ENCODE measurements at places on chromosomes 7 and 10.

DNA sequence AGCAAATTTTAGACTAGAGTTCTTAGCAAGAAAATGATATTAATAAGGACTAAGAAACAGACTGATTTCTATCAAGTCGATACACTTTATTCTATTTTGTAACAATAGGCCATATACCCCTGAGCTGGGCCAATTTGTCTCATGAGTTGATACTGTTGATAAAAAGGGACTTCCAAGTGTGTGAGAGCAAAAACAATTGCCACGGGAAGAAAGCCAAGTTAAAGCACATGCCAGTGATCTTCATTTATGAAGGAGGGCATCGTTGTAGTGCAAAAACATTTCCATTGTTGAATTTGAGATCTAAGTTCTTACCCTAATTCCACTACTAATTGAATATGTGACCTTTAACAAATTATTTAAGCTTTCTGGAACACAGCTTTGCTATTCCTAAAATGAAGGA is 119.9 kb downstream of the CNOT4 start:
- no peak for DNase-seq

- DNase-seq, result no peak
These were observed 127.3 kb downstream of the ARHGAP22 start for GRCh38 chr10:48477616-48478015.

DNA sequence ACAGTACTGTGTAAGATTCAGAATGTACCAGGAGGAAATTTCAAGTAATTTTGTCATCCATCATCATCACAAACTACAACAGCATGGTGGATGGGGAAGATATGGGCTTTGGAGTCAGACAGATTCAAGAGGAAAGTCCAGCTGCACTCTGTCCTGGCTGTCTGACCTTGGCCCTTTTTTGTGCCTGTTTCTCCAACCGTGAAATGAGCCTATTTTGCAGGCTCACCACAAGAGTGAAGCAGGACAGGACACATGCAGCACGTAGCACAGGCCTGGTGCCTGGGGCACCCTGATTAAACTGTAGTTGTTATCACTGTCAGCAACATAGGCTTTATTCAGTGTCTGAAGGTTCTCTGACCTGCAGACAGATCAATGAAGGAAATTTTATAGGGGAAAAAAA is 37.6 kb downstream of the RHOBTB1 start:
- no peak for DNase-seq

DNA sequence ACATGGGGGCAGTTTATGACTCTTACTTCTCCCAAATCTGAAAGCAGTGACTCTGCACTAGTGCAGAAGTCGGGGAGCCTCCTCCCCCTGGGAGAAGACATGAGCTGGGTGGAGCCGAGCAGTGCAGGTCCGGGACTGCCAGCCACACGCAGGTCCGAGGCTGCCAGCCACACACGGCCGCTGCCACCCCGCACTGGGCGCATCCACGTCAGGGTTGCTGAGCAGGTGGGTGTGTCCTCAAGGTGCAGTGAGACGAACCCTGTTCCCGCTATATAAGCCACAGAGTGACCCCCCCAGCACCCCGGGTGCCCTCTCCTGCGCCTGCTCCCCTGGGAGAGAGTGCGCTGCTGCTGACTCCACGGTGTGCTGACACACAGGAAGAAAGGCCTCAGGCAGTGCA is 430.2 kb downstream of the PTPRN2 start:
- DNase-seq, result no peak

- DNase-seq, result no peak
These were observed 24.0 kb upstream of the PAPSS2 start for GRCh38 chr10:87635498-87636312.

- DNase-seq, result no peak
These were observed 29.3 kb upstream of the ITGB8 start for GRCh38 chr7:20301311-20301939.

DNA sequence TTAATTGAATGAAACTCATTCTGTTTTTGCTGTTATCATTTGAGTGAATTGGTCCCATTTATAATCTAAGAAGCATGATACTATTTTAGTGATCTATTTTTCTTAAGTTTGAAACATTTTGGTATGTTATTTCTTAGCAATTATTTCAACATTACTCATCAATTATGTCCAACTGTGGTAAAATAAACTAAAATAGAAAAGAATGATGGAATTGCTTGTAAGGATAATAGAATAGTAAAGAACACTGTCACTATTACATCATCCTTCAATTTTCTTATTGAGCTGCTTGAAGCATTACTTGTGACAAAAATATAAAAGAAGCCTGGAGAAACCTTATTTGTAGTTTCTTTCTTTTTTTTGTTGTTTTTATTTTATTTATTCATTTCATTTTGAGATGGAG is 42.4 kb downstream of the ZNF487 start:
- no peak for DNase-seq

- no peak for DNase-seq
These were observed 143.2 kb downstream of the WNT2 start for GRCh38 chr7:117179701-117180100.

- DNase-seq, result no peak
These were observed 149.2 kb downstream of the XPNPEP1 start for GRCh38 chr10:109774121-109774440.

GRCh38 chr7:136272934-136273333 is 295.8 kb upstream of the MTPN start:
- DNase-seq, result no peak

DNA sequence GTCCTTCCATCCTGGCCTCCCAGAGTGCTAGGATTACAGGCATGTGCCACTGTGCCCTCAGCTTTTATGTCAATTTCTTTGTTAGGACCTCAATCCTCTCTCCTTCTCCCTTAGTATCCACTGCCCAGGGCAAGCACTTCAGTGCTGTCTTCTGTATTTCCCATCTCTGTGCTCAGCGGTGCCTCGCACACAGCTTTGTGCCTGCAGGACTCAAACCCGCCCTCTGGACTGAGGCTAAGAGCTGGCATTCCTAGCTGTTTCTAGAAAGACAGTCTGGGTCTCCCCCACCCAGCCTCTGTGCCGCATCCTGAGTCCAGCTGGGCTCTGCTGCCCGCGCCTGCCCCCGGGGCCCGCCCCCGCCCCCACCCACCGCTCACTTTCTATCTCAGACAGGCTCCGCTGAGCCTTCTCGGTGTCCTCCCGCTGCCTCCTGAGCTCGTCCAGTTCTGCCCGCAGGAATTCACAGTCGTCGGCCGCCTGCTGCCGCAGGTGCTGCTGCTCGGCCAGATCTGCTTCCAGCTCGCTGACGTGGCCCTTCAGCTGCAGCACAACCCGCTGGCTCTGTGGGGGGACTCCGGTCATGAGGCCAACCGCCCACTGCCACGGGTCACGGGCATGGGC is 67.3 kb downstream of the SPDYE5 start:
- DNase-seq, result no peak

DNA sequence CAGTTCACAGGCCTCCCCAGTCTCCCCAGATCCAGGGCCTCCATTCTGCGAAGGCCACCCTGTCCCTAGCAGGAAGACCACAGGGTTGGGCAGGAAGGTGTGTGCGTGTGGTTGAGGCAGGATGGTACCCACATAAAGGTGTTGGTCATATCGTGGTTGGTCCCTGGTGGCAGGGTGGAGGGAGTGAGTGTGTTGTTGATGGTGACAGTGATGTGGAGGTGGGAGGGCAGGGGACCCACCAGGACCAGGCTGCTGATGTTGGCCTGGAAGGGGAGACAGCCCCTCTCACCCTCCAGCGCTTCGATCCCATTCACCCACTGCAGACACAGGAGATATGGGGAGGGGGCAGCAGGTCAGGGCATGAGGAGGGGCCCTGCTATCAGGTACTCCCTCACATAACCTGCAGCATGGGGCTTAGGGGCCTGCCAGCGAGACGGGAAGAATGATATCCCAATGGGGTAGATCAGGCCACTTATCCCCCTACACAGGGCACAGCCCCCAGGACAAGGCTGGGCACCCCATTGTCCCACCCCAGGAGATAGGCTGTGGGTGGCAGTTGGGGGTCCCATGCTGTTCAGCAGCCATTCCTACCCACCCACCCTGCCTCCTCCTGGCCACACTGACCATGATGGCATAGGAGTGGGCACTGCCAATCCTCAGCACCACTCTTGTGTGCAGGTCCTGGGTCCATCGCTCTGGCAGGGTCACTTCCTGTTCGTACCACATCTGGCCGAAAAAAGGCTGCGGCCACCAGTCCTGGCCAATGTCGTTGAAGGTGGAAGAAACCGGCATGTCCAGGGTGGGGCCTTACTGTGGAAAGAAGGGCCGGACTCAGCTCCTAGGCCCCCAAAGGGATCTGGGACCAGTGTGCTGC is 69.0 kb upstream of the ZNF479 start:
- no peak for DNase-seq

DNA sequence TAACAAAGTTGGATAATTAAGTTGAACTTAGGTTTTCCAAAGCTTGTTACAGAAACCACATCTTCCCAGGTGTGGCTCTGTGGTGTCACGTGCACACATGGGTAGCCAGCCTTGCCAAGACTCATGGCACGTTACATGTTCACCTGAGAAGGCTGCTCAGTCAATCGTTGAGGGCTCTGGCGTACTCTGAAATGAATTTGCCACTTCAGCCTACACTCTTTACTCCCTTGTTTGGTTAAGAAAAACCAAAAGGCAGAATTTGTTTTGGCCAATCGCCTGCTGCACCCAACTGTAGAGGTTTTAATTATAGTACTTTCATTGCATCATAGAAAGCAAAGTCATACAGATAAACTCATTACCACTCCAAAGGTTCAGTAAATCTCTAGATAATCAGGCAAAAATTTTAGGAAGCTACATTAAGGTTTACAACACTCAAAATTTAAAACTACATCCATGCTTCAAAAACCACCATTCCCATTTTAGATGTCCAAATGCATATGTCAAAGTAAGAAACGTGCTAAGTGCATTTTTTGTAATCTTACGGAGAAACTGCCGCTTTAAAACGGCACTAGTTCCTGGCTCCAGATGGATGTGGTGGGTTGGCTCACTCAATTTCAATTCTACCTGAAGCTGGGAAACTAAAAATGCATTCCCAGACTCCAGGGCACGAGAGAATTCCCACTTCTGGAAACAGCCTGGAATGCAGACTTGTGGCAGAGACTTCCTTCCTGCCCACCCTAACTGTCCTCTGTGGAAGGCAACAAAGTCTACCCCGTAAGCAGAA is 88.4 kb downstream of the DIP2C start:
- no peak for DNase-seq

DNA sequence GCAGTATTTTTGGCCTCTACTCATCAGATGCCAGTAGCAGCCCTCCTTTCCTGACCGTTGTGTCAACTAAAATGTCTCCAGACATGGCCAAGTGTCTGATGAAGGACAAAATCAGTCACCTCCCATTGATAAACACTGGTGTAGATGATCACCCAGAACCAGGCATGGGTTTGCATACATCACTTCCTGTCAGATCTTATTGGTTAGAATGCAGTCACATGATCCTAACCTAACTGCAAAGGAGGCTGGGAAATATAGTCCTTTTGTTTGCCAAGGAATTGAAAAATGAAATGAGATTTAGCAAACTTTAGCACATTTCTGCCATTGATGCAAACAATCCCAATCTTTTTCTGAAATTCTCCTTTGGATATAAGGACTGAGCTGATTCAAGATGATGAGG is 141.4 kb downstream of the BUB3 start:
- DNase-seq, result no peak

- no peak for DNase-seq
These were observed 122.3 kb upstream of the LYZL2 start for GRCh38 chr10:30751678-30752331.

GRCh38 chr7:71132377-71133231 is 660 bp downstream of the GALNT17 start:
- DNase-seq, result no peak

- DNase-seq, result no peak
These were observed 210.9 kb downstream of the CREB5 start for GRCh38 chr7:28623105-28623730.
